Amniotic stem cell (primary cell): ENCODE measurements at places on chromosomes 5 and 9.
A peak's percentile ranks its signal among the peaks of the same experiment; 100 is the strongest.

DNA sequence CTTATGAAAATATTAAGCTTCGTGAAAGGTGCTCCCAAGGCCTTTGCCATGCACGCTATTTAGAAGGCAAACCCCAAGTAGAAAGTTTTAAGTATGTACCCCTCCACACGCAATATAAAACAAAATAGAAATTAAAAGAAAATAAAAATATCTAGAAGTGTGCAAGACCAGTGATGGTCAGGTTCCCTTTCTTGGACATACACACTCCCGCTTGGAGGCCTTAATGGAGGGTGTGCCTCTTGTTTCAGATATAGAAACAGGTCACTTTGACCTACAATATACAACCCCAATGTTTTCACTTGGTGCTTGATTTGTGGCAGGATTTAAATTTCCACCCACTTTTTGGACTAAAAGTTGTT, 127.4 kb upstream of the STC2 start:
- no peak for DNase-seq

DNA sequence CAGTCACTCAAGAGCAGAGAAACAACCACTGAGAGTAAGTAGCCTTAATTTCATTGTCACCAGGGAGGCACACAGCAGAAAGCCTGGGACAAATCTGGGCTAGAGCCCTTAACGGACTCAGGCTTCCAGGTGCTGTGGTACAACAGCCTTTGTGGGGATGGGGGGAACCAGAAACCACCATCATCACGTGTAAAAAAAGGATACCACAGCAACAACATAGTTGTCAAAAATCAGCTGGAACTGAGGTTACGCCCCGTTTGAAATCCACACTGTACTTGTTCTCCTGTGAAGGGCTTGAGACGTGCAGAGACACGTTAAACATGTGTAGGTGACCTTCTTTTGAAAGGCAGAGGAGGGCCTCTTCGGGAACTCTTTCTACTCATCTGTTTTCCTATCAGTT, 16.6 kb upstream of the PLPP1 start:
- no peak for DNase-seq

- no peak for DNase-seq
These were observed 78.6 kb downstream of the PCDH1 start for GRCh38 chr5:141799507-141800167.

GRCh38 chr9:2800394-2801179, 43.3 kb downstream of the PUM3 start:
- no peak for DNase-seq

GRCh38 chr5:132281856-132282614, 12.2 kb upstream of the SLC22A4 start:
- DNase-seq, result no peak

GRCh38 chr9:127776195-127776923, 2.1 kb downstream of the SH2D3C start:
- no peak for DNase-seq

DNA sequence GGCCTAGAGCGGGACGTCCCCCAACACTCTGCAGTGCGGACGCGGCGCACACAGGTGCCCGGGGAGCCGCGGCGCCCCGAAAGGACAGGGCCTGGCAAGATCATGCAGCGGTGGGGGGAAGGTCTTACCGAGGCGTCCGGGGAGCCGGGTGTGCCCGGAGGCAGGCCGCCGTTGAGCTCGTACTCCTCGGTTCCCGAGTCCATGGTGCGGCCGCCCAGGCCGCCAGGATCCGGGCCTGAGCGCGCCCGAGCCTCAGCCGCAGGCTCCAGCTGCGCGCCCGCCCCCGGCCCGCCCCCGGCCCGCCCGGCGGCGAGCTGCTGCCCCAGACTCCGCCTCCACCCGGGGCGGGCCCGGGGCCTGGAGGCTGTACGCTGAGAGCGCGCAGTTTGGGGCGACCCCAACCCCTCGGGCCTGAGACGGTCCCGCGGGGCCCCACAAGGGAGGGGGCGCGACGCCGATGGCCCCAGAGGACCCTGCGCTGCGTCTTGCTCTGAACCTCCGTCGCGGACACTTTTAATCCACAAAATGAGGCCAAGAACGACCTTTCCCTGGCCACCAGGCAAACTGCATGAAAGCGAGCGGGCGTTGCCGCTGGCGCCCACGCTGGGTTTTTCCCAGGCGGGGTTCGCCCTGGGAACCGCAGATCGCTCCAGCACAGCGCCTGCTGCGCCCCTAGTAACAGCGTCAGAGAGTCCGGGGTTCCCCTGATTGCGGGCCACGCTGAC, at the start of gene NINJ1:
Gene NINJ1 (minus strand): TSS at position 237 of the 725 bp plus-strand sequence. CDS start 34 bp downstream, at position 203.
- peak; percentile 29 for DNase-seq
